ENCODE measurements at places on chromosomes 5 and 9.

DNA sequence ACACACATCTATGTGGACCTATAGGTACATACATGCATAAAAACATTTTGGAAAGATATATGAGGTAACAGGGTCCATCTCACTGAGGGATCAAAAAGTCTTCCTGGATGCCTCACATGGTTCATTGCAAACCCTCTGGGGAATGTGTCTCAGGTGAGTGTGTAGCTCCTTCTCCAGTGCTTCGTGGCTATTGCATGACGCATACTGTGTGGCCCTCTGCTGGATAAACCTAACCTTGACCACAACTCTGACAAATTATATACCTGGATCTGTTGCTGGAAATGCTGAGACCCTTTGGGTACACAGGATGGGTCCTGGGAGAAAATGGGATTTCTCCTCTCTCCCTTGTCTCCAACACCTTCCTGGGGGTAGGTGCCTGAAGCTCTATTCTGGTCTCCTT is 91.9 kb downstream of the JAKMIP2 start:
- peak; percentile 47 for DNase-seq

DNA sequence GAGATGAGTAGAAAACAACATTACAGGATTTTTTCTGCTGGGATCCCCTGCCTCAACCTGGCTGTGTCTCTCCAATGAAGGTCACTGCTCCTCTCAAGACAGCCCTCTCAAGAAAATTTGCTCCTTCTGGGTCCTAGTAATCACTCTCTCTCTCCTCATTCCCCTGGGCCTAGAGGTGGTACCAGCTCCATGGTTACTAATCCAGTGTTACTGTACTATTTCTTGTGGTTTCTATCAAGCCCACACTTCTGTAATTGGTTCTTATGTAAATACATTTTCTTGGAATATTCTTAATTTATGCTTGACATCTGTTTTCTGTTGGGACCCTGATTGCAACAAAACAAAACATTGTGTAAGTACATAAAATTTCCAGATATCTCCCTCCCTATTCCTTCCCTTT is 123.8 kb upstream of the RORB start:
- DNase-seq = no peak

- no peak for DNase-seq
Observed at GRCh38 chr5:136560126-136560525, 194.8 kb upstream of the TRPC7 start.

GRCh38 chr5:65734921-65735320 is 12.9 kb downstream of the NLN start:
- DNase-seq = no peak

DNA sequence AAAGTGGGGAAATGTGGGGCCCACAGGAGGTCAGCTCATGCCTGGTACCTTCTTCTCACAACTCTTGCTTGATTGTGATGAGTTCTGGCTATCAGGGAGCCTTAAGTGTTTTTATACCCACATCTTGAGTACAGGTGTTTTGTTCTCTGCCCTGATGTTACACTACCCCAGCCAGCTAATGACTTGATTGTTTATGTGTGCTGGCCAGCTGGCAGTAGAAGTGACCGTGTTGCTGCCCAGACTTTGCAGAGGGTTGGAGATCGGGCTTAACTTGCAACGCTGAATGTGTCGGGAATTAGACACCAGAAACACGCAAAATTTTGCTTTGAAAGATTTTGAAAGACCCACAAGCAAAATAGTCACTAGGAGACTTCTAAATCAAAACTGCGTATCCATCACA is 16.9 kb upstream of the ZDHHC11B start:
- DNase-seq = no peak

DNA sequence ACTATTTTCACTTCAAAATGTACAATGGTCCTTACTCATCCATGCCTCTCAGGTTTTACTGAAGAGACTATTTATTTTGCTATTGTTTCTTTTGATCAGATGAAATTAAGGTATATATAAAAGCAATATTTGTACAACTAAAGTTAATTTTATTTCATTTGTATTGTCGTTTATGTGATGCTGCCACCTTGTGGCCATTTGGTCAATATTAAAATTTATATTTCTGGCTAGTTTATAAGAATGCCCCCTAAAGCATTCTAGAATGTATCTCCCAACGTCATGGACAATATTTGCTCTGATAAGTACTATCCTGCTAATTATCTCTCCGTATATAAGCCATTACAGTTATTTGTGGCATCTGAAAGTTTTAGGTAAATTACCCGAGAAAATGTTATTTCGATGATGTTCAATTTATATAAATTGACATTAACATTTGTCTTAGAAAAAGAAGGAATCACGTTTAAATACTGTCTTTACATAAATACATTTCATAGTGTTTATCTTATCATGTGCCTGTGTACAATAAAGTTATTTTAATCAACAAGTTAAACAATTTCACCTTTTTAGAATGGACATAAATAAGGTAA is 680.0 kb downstream of the TAF11L14 start:
- DNase-seq = peak; percentile 24

- DNase-seq = no peak
Observed at GRCh38 chr5:36363744-36364143, 62.0 kb upstream of the RANBP3L start.

DNA sequence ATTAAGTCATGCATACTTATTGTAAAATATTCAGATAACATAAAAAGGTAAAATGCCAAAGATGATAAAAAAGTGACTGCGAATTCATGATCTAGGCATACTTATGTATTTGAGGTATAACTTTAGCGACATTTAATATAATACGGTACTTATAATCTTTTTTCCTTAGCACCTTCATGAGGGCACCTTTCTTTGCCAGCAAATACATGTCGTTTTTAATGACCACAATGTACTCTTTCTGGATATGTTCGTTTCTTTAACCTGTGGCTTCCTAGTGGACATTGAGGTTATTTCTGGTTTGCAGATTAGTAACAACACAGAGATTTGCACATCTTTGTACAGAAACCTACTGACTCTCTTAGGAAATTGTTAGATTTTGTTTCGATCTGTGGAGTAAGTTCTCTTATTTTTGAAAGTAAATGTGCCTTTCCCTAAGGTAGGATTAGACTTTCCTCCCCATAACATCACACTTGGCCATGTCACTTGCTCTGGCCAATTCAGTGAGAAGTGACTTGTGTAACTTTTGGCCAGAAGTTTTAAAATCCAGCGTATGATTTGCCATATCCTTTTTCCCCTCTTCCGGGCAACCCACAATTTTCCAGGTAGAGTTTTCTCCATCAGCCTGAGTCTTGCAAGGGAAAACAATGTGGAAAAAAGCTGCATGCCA is 24.4 kb downstream of the ANKRD33B start:
- DNase-seq = no peak

GRCh38 chr9:126131066-126132010 is 195.3 kb upstream of the MVB12B start:
- no peak for DNase-seq

DNA sequence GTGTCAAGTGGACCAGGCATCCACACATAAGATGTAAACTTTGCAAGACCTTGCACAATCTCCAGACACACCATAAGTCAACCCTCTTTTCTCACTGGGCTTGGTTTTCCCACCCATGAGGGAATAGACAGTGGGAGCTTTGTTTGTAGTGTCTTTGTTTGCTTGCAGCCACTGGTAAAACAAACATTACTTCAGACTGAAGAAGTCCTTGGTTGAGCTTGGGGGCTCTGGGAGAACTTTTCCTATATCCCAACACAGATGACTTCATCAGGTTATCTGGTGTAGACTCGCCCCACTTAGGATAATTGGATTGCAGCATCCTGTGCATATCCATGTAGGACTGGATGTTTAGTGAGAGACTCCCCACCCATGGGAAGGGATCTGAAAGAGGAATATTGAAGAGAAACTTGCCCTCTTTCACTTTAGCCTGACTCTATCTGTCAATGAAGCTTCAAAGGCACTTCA is 11.5 kb upstream of the ADGRV1 start:
- DNase-seq = no peak

DNA sequence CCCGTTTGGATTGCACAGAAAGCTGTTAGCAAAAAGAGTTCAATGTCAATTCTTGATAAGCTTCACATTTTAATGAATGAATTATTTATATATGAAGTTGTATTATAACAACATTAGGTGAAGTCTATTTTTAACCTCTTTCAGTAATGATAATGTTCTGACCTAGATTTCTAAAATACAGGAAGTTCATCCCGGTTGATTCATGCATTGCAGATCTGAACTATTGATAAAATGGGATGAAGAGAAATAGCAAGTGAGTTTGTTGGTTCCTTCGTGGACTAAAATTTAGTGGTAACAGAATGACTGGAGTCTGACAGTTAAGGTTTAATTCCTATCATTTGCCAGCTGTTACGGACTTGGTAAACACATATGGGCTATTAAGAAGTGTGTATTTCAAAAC is 180.5 kb downstream of the PCSK1 start:
- DNase-seq = no peak

DNA sequence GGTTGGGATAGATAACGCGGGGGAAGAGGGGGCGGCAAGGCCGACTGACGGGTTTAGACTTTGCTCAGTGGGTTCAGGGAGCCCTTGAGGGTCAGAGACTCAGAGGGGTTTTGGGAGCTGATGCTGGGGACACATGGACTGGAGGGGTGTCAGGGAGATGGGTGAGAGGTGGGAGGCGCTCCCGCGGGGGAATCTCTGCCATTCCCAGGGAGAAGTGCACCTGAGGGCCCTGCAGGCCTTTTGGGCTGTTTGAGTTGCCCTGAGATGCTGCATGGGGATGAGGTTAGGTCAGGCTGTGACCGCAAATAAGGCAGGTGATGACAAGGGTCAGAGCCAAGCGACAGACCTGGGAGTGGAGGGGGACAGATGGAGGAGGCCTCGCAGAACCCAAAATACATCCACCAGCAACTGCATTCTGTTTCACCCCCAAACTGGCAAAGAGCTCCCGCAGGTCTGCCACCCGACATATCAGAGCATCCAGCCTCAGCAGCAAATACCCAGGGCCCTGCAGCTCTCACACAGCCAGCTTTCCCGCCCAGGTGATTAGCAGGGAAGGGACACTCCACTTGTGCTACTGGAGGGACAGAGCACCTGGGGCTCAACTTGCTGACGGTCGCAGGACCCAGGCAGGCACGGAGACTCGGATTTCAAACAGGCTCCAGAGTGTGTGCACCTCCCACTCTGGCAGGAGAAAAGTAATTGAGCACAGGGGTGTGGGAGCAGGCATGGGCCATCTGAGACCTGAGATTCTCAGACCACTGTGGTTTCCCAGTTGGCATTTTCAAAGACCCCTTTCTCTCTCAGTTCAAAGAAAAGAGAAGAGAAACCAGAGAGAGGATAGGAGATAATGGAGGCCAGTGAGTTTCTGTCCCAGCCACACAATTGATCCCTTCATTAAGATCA is 26.4 kb downstream of the TMOD1 start:
- no peak for DNase-seq

- DNase-seq = no peak
Observed at GRCh38 chr5:173866243-173866857, 21.8 kb upstream of the CPEB4 start.

- no peak for DNase-seq
Observed at GRCh38 chr5:139925650-139926640, 117.2 kb downstream of the NRG2 start.

All from urothelium cell line (cell line).